ENCODE measurements at places on chromosomes 1 and 21. TPM values are rescaled to one million over a fixed set of nuclear protein-coding genes. Genes with fewer than 3 reads are reported as not detected.

BTBD19 gene
- total RNA-seq, result 2.5 TPM

RGS13 gene
- total RNA-seq, result not detected

GNAI3 gene
- total RNA-seq, result 7.5 TPM

ADAMTS5 gene
- 17.4 TPM for total RNA-seq

C1orf21 gene
- 32.8 TPM for total RNA-seq

All from pericardium fibroblast (primary cell).